ENCODE measurements at places on chromosomes 6 and 20.

- DNase-seq, result peak; percentile 13
Measured at GRCh38 chr6:41430875-41431274, 95.5 kb downstream of the NCR2 start.

- DNase-seq, result peak; percentile 97
Measured at GRCh38 chr20:53922901-53923314, 147.5 kb downstream of the BCAS1 start.

DNA sequence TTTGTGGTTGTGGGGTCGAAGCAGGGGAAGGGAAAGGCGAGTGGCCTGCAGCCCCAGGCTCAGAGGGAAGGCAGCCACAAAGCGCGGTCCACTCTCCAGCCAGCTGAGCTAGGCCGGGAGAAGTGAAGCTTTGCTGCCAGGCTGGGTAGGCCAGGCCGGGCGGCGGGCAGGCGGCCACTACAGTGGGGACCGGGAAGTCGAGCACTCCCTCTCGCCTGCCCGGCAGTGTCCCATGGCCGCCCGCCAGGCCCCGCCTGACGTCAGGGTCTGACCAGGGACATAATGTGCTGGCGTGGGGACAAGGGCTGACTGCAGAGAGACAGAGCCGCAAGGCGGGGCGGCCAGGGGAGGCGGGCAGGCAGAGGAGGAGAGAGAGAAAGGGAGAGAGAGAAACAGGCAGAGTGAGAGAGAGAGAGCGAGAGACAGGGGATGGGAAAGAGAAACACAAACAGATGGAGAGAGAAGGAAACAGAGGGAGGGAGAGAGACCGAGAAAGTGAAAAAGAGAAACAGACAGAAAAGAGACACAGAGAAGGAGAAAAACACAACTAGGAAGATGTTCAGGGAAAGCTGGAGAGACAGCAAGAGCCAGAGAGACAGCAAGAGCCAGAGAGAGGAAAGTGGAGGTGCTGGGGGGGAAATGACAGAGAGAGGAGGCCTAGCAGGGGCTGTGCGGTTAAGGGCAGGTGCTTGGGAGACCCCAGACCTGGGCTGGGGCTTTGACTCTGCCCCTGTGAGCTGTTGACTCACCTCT lies 94.5 kb upstream of the PTPN1 start:
- DNase-seq, result no peak

GRCh38 chr20:35085477-35086225 lies 7.0 kb downstream of the TRPC4AP start:
- no peak for DNase-seq

DNA sequence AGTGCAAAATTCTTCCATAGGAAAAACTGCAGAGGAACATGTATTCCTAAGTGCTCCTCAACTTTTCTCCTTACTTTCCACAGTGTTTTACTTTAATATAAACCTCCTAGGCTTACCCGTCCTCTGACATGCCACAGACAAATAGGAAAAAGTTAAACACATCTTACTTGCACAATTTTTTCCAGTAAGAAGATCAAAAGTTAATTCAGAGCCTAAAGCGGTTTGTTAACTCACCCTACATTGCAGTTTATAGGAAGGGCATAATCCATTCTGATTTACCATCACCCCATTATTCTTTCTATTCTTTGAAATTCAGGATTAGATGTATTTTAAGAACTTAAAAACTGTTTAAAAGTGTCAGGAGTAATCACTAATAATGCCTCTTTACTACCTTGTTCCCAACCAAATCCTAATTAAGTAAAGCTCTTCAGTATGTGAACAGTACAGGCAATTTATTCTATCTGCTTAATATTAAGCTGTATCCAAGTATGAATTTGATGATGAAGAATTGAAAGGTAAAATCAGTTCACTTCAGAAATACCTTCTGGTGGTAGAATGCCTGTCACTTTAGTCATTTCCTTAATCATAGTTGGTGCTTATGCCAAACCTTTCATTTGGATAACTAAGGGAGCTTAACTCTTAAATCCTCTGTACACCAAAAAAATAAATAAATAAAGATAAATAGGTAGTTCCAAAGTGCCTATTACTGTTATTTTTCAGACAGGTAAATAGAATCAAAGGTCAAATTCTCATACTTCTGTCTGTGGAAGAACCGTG lies 292.0 kb downstream of the ALDH8A1 start:
- no peak for DNase-seq

DNA sequence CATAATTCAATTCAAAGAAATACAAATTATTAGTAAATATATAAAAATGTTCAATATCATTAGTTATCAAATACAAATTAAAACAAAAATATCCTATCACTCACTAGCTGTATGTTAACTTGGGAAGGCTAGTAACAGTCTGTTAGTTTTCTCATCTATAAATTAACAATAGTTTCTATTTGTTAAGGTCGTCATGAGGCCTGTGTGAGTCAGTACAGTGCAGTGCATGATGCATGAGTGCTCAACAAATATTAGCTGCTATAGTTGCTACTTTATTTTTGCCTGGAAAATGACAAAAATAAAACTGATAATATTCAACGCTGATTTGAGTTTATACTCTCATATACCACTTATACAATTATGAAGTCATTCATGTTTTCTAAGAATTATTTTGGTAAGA lies 401.6 kb upstream of the RUNX2 start:
- DNase-seq, result no peak

DNA sequence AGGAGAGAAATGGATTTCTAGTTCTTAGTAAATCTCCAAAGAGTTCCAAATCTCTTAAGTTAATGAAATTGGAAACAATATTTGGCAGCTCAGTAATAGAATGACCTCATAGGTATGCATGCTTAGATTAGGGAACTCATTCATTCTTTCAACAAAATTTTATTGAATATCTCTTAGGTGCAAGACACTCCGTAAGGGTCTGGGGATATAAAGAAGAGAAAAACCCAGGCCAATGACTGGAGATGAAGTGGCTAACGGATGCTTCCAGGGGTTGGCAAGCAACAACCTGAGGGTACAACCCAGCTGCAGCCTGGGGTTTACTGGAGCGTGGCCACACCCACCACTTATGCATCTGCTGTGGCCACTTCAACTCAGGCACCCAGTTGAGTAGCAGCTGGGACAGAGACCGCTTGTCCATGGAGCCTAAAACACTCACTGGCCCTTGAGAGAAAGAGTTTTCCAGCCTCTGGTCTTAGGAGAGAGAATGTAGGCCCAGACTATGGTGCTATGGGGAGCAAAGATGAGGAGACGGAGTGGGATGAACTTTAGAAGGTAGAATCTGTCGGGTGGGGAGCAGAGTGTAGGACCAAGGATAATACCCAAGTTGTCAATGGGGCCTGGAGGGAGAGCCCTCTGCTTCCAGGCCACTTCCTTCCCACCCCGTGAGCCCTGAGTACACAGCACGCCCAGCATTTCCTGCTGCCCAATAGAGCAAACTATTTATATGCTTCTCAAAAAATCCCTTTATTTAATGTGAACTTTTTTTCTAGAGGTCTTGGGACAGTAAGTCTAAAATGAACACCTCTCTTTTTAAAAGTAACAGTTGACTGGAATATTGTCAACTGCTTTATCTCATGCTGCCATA lies 46.8 kb upstream of the PXDC1 start:
- peak; percentile 45 for DNase-seq
